ENCODE measurements at places on chromosomes 4 and X.

DNA sequence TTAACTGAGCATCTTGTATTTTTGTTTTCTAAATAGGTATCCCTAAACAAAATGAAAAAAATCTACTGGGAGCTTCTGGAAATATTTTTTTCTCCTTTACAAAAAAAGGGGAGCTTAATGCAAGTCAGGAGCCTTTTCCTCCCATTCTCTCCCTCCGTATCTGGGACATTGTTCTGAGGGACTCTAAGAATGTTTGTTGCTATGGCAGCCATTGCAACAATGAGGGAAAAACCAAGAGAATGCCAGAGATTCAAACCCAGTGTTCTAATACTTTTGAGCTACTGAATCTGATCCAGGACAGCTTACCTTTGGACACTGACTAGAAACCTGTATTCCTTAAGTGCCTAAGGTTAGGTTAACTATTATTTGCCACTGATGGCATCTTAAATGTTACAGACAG, 485.7 kb upstream of the HS3ST1 start:
- no peak for DNase-seq

DNA sequence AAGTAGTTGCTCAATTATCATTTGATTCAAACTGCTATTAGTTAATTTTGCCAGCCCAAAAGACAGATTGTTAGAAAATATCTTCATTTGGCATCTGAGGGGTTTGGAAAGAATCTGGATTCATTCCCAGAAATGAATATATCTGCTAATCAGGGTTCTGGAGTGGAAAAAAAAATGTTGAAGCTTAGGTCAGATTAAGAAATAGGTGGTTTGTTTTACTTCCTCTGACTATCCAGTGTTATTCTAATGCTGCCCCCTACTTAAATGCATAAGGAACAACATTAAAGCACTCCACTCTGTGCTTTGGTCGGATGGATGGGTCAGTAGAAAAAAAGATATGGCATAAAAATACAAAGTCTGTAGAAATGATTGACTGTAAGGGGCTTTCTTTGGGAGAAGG, 89.0 kb downstream of the LUZP4 start:
- DNase-seq: no peak

DNA sequence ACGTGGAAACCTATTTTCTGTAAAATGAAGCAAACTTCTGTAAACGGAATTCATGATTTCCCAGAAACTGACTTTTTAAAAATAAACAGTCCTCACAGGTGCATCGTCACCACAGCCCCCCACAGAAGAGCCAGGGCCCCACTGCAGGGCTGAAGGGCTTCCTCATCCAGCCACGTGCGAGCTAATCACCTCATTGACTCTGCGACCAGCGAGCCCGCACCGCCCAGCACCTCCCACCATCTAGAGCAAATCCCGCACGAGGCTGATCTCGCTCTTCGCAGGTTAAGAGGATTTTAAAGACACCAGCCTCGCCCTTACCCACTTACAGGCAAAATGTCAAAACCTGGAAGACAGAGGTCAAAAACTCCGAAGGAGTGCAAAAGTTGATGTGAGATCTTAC, 14.8 kb downstream of the PPP2R3B start:
- DNase-seq: no peak

DNA sequence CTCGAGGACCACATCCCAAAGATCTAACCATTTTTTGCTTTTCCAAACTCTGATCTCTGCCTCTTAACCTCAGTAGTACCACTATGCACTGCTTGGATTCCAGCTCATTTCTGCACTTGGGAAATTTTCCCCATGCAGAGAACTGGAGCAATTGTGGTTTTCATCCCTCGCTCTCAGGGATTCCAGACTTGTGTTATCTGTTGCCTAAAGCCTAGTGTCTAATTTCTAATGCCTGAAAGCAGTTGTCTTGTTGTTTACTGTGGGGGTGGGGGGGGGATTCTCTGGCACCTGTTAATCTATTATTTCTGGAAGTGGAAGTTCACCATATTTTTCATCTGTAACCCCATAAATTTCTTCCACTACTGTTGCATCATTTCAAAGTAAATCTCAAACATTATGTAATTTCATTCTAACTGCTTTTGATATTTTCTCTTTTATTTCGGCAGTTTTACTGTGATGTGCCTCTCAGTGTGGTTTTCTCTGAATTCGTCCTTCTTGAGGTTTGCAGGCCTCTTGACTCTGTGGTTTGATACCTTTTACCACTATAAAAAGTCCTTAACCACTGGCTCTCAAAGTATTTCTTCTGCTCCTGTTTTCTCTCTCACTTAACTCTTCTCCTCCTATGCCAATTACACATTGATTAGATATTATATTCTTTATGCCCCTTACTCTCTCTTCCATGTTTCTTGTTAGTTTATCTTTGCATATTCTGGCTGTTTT, 205.6 kb upstream of the EOLA2 start:
- DNase-seq: no peak

- DNase-seq: no peak
These were observed 532.8 kb downstream of the IL15 start for GRCh38 chr4:142169216-142169615.

Measured in COR-L47 (cell line).